ENCODE measurements at places on chromosomes 5 and 9.

DNA sequence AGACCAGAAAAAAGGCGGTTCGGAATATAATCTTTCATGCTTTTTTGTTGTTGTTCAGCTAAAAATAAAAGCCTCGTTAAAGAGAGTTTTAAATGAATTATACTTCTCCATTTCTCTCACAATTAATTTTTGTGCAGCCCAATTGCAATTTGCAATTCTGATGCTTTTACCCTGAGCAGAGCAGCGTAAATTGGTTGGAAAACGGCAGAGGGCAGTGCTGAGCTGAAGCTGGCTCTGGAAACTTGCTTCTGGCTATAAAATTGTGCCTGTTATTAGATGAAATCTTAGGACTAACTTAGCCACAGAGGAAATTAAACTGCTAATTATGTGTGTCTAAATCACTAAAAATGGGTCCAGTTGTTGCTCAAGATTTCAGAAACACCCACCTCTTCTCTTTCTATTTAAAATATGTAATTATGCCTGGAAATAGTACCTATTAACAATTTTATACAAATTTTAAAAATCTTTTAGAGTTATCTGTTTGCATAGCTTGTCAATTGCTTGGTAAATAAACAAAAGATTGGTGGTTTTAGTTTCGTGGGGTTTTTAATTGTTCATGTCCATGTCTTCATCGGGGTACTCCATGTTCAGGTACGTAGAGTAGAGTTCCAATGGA lies 441.8 kb upstream of the TLE4 start:
- peak; percentile 69 for DNase-seq

DNA sequence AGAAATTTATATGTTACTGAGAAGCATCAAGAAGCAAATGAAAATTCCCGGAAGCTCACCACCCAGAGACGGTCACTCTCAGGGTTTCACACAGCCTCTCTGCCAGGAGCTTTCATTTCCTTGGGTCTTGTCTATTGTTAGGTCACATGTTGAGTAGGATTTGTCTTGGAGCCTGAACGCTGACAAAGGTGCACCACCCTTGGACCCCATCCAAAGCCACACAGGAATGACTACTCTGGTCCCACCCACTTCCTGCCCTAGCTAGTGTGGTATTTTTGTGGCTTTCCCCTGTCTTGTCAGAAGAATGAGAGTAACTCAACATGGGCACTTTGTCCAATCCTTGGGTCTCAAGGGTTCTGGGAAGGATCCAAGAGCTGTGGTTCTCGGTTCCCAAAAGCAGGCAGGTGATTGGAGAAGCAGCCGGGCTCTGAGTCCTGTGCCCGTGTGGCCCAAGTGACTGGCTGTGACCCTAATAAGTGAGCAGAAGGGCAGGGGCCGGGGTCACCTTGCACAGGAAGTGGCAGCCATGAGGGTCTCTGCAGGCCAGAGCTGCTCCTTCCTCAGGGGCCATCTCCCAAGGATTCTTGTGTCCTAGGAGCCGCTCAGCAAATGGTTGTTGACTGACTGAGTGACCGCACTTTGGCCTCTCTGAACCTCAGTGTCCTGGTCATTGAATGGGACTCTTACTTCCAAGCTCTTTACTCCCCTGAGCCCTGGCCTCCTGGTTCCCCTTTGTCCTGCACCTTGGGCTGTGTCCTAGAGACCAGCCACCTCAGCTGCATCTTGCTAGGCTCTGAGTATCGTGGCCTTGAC lies 6.9 kb downstream of the FGD3 start:
- DNase-seq, result peak; percentile 10

DNA sequence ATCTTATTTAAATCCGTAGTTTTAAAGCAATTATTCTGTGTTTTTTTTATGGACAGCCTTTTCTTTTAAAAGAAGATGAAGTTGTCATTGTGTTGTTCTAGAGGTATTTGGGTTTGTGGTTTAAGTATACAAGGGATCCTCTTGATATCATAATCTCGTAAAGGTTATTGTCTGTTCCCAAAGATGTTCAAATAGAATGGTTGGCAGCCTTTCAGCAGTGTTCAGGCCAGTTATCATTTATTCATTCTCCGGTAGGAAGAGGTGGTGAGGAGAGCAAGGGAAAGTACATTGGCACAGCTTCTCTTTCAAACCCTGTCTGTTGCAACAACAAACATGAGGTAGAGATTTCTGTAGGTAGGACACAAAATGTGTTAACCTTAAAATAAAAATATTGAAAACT lies 147.0 kb downstream of the FOCAD start:
- no peak for DNase-seq

DNA sequence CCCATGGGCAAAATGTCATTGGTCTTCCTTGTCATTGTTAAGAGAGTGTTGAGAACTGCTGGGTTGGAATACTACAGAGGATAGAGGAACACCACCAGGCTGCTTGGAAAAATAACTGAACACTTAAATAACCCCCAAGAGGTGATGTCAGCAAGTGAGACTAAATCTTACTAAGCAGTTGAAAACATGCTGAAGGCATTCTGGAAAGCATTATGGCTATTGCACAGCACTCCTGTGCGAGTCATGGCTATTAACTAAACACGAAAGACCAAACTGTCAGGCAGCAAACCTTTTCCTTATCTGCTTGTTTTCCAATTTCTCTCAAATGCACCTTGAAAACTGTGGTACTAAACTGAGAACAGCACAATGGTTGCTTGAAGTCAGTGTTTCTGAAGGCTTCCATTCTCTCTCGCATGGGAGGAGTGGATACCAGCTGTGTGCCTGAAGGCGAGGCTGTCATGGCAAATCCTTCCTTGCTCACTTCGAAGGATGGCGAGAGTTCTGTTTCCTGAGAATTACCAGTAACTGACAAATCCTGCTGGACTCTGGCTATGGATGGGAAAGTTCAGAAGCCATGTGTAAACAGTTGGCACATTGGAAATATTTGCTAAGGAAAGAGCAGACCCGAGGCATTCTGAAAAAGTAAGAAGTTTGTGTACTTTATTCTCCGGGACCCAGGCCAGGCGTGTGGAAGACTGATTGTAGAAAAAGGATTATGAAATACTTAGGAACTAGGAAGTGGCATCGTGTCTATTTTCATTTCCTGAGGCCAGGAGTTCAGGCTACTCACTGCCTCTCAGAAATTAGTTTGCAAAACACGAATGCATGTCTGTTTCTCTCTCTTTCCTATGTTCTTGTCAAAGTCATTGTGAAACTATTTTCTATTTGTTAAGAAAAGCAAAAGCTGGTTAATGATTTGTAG lies 182.1 kb downstream of the DMRT2 start:
- no peak for DNase-seq

DNA sequence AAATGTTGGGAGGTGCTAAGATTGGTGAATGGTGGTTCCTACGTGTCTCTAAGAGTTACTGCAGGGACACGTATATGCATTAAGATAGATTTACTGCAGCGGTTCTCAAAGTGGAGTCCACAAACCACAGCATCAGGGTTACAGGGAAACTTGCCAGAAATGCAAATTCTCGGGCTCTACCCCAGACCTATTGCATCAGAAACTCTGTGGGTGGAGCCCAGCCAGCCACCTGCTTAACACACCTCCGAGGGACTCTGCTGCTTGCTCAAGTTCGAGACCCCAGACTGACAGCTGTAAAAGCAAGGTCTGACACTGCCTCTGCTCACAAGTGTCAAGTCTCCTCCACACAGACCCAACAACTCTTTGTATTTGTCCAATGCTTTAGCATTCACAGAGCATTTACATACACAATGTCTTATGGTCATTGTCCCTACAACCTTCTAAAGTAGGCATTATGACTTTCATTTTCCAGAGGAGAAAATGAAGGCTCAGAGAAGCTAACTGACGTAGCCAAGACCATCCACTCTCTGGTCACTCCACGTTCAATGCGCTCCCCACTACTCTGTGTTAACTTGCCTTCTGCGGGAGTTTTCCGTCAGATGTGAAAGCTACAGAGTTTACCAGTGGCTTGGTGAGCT lies 48.8 kb downstream of the HSD17B3 start:
- no peak for DNase-seq

- no peak for DNase-seq
Measured at GRCh38 chr5:102107865-102108264, 188.2 kb downstream of the SLCO4C1 start.

DNA sequence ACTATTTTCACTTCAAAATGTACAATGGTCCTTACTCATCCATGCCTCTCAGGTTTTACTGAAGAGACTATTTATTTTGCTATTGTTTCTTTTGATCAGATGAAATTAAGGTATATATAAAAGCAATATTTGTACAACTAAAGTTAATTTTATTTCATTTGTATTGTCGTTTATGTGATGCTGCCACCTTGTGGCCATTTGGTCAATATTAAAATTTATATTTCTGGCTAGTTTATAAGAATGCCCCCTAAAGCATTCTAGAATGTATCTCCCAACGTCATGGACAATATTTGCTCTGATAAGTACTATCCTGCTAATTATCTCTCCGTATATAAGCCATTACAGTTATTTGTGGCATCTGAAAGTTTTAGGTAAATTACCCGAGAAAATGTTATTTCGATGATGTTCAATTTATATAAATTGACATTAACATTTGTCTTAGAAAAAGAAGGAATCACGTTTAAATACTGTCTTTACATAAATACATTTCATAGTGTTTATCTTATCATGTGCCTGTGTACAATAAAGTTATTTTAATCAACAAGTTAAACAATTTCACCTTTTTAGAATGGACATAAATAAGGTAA lies 680.0 kb downstream of the TAF11L14 start:
- peak; percentile 51 for DNase-seq

DNA sequence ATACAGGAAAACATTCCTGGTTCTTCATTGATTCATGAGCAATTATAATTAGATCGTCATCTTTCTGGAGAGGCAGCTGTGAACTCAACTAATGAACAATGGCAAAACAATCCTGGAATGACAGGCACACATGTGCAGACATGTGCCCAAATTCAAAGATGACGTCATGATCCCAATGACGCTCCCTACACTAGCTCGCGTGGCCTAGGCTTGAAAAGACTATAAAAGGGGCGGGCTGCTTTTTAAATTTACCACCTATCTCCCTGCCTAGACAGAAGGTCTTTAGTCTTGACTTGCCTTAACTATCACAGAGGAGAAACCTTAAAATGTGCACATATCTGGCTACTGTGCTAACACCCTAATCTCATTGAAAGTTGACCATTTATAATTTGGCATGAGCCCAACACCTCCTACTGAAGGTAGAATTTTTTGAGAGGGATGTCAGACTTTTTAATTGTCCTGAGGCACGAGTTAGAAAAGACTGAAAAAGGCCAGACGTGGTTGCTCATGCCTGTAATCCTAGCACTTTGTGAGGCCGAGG lies 88.2 kb downstream of the PRRT1B start:
- peak; percentile 26 for DNase-seq

DNA sequence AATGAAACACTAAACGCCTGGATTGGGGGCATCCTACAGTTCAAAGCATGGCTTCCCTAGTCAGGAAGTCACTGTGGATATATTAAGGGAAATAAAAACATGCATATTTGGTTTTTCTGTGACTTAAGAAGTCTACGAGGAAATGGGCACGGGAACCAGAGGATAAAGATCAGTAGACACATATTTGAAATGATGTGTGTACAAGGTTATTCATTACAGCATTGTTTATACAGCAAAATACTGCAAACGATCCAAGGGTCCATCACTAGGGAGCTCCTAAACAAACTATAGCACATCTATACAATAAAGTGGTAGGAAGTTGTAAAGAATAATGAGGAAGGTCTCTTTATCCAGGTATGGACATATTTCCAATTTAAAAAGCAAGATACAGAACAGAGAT lies 71.8 kb downstream of the EFNA5 start:
- peak; percentile 6 for DNase-seq

- no peak for DNase-seq
Measured at GRCh38 chr5:117054141-117054540, 479.5 kb upstream of the SEMA6A start.

GRCh38 chr9:103804077-103804735 lies 289.9 kb upstream of the SMC2 start:
- no peak for DNase-seq

GRCh38 chr5:171420431-171421241 lies 1.2 kb downstream of the FGF18 start:
- DNase-seq, result peak; percentile 50

GRCh38 chr5:158849219-158849791 lies 250.4 kb downstream of the EBF1 start:
- DNase-seq, result no peak

DNA sequence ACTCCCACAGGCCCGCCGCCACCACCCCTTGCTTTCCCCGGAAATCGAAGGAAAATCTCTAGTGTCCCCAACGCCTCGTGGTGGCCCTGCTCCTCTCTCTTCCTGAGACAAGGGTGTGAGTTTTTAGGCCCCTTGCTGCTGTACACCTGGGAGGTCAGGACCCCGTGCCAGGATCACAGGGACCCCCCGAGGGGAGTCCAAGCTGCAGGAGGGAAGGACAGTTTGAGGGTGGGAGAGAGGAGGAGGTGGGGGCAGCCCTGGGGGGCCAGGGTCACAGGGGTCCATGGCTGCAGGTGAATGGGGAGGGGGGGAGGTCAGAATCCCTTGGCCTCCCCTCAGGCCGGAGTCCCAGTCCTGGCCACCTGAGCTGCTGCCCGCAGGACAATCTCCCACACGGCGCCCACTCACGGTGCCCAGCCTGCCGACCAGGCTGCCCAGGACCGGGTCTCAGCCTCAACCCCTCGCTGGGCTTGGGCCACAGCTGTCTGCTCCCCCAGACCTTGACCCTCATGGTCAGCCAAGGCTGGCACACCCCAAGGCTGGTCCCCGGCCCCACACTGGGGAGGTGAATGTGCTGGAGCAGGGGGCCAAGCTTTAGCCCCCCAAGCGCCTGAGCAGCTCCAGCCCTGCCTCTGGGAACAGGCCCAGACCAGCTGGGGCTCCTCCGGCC lies 19.9 kb downstream of the TPPP start:
- no peak for DNase-seq

- DNase-seq, result no peak
Measured at GRCh38 chr5:135255461-135256178, 143.4 kb downstream of the MACROH2A1 start.

DNA sequence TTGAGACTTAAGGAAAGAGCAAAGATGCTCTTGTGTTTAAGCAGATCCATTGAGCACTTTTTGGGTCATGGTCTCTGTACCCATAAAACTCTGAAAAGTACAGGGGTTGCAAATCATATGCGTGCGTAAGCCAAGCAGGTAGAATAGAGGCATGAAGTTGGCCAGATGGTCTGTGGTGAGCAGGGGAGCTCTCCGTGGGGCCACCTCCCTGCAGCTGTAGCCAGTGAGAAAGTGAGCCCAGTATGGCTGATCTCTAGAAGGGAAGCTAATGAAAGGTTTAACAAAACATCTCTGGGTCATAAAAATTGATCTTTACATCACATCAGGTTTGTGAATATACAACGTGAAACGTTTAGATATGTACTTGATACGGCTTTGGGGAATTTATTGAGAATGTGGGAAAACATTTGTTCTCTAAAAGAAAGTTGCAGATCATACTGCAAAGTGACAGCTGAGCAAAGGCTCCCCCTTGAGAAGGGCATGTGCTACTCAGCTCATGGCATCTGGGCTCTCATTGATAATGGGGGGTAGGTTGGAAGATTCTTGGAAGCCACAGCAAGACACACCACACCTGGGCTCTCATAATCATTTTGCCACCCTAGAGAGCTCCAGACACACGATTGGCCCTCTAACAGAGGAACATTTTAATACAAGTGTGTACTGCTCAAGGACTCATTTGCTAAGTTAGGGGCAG lies 30.6 kb downstream of the SH3GL2 start:
- DNase-seq, result no peak

Data from dermis blood vessel endothelial cell (primary cell).